Stimulated activated CD4-positive, alpha-beta T cell treated with anti-CD3 and anti-CD28 coated beads, Interleukin-4, amount 100 ng/mL, for 1 hour (primary cell): ENCODE measurements at places on chromosomes 6 and 20.

- DNase-seq: no peak
Observed at GRCh38 chr20:25000268-25000801, 7.8 kb upstream of the APMAP start.

DNA sequence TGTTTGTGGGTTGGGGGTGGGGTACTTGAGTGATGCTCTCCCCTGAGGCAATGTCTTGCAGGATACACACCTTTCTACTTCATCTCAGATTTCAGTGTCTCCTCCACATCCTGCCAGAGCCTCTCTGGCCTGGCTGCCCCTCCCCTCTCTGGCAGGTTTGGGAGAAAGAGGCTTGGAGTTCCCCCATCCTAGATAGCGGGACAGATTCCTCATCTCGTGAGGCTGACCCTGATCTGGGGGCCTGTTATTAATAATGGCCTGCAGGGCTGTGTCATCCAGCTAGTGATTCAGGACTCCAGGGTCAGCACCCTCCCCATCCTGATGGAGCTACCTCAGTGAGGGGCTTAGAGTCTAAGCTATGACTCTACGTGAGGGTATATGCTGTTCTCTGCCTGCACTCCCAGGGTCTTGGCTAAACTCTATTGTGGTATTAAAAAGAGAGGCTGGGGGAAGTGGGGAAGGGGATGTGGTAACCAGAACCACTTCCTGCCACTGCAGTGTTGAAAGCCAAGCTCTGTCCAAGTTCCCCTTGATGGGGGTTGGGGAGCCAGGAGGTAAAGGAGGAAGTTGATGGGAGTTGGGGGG is 3.7 kb upstream of the MMP9 start:
- no peak for DNase-seq

DNA sequence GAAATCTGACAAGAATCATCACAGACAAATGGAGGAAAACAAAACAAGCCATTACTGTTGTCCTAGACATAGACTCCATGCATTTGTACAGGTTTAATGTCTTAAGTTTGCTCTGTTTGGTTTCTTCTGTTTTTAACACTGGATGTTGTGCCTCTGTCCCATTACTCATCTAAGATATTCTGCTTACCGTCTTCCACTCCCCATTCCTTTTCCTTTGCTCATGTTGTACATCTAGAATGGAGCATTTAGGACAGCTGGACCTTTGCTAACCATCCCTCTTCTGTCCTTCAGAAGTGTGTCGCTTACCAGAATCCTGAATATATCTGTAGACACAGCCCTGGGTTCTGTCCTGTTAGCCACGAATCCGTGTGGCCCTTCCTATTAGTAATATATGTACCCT is 35.2 kb downstream of the RAB22A start:
- DNase-seq: no peak

DNA sequence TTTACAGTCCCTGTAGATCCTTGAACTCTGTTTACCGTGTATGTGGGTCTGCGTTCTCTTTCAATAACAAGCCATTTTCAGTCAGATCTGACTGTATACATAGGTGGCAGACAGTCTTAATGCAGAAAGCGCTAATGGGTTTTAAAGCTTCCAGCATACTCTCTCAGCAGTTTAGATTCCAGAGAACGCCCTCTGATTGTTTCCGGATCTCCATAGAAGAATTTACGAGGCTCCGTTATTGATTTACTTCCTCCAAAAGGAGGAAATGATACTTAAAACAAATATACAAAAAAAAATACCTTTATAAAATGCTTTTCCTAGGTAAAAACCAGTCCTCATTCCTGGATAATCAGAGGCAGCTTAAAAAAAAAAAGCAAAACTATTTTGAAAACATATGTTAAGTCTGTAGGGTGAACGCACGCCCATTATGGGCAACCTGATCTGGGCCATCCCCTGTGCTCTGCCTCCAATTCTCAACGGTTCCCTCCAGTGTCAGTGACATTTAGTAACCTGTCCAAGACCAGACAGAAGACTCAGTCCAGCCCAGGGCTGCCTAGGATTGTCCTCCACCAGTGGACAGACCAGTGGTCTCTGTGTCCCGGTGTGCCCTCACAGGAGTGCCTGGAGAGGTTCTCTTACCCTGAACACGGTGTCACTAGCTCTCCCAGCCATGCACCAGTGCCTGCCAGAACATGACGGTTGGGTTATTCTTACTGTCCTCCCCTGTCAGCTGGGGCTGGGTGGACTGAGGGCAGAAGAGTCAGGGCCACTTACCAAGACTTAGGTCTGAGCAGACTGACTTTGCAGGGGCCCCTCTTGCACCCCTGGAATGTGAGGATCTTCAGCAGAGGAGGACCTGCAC is 217.3 kb downstream of the ARID1B start:
- DNase-seq: no peak

DNA sequence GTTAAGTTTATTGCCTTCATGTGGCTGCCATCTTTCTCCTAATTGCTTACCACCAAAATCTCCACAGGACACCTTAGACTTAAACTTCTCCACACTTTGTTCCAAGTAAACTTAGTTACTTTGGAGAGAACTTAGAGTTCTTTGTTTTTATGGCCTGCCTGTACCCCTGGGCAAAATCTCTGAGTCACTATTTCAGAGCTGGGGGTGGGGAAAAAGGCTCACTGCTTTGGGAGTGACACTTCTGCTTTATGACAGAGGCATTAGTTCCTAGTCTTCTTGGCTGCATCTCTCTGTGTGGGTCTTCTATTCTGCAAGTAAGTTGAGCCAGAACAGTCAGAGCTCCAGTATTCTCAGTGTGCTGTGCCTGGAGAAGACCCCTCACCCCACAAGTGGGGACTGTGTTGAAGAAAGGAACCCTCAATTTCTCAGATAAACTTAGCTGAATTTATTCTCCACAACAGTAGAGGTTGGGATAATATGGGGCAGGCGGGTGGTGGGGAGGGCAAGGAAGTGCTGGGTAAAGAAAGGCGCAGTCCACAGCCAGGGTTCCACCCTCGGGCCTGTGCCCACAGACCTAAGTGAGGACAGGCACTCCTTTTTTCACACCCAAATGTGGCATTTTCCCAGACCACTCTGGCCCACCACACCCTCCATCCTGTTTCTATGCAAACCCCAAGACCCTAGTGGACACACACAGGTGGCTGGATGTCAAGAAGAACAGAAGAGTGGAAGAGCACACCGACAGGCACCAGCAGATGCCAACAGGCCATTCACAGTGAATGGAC is 636.6 kb upstream of the MAN1A1 start:
- DNase-seq: no peak

DNA sequence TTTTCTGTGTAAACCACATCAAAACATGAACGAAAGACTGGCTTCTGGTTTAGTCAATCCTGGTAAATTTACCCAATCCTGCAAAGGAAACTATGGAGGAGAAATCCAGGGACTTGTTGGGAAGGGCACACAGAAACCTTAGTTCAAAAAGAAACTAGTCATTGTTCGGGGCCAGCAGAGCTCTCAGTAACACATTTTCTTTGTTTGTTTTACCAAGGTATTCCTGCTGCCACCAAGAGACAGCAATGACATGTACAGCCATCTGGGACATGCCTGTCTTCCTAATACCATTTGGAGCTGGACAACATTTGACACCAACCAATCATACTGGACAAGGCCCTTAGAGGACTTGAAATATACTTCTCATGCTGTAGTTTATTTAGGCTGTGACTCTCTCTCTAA is 8.3 kb downstream of the OARD1 start:
- no peak for DNase-seq

DNA sequence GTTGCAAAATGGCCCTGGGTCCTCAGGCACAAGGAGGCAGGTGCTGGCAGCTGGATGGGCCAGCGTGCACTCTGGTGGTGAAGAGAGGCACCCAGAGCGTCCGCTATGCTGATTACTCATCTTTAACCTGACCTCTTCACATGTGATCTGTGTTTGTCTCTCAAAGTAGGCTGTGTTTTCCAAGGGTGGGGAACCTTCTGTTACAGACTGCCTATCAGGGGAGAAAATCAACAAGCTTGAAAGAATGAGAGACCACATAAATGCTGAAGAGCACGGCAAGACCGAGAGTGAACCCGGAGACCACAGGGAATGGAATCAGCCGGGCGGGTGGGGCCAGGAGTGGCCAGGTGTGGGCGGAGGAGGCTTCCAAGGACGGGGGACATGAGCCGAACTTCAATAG is 16.2 kb downstream of the BNIP5 start:
- DNase-seq: no peak

GRCh38 chr6:75296811-75297779 is 12.5 kb upstream of the TMEM30A start:
- DNase-seq: no peak

- no peak for DNase-seq
Observed at GRCh38 chr20:16477632-16478031, 95.6 kb downstream of the KIF16B start.

GRCh38 chr6:42390228-42390934 is 61.3 kb downstream of the TRERF1 start:
- peak; percentile 56 for DNase-seq

- no peak for DNase-seq
Observed at GRCh38 chr6:305371-306206, 13.3 kb downstream of the DUSP22 start.

DNA sequence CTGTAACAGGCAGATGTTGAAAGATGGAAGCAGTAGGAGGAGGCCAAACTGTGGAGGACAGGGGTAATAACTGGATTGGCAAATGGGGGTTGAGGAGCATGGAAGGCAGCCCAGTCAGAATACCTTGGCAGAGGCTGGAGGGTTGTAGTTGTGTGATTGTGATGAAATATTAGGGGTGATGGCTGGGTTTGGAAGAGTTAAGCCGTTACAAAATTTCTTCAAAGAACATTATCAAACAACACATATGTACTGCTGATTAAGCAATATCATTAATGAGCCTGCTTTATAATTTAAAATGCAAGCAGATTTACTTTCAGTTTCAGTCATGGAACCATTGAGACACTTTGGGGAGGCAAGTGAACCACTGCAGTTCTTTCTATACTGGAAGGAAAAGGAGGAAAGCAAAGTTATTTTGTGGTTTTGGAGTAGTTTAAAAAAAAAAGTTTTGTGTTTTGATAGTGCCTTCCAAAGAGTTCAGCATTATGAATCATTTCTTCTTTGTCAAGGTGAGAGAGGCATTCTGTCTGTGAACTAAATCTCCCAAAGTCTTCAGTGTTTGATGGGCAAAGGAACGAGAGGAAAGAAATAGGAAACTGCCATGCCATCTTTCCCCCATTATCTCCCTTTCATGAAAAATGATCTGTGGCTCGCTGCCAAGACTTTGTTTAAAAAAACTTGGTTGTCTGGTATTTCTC is 20.7 kb downstream of the FOXO3 start:
- DNase-seq: no peak
